ENCODE measurements at places on chromosomes 11 and 22.

DNA sequence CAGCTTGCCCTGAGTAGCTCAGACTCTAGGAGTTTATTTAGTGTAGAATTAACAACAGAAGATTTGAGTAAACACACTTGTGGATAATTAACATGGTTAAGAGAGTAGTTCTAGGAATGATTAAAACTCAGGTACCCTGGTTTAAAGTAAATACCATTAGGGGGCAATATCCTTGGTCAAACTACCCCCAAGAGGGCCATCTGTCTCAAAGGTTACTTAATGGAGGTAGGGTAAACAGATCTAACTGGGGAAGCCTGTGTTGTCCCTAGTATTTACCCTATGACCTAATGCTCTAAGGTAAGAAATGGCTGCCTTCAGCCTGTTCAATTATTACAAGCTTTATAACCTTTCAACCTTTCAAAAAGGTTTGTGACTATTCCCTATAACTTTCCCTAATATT, 10.6 kb upstream of the GLYATL1 start:
- DNase-seq: no peak

- no peak for DNase-seq
Observed at GRCh38 chr22:37313376-37314314, 31.3 kb downstream of the CYTH4 start.

- no peak for DNase-seq
Observed at GRCh38 chr22:19705181-19705934, 8.9 kb upstream of the SEPTIN5 start.

- DNase-seq: no peak
Observed at GRCh38 chr11:68924073-68924925, 20.6 kb downstream of the IGHMBP2 start.

DNA sequence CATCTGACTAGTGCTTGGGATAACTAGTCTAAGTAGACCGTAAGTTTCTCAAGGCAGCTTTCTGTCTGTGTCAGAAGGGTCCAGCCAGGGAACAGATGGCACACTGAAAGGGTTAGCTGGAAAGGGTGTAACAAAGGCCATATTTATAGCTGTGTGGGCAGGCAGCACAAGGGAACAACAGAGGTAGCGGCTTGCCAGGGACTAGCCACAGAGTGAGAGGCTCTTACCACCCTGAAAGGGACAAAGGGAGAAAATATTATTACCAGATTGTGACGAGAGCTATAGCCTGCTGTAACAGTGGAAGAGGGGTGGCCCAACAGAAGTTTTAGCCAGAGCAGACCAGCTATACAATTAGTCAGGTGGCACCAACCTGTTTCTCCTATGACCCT, 129.4 kb downstream of the CCDC34 start:
- no peak for DNase-seq
